ENCODE measurements at places on chromosomes 7 and 10.

- H3K4me1 ChIP-seq: no peaks in the 10 kb centered on the region
- no peak for DNase-seq
- no peaks in the 10 kb centered on the region for H3K36me3 ChIP-seq
- H3K27ac ChIP-seq: no peak overlapping the region
- no peaks in the 10 kb centered on the region for H3K27me3 ChIP-seq
Observed at GRCh38 chr7:66047426-66047825, 28.2 kb upstream of the ASL start.

DNA sequence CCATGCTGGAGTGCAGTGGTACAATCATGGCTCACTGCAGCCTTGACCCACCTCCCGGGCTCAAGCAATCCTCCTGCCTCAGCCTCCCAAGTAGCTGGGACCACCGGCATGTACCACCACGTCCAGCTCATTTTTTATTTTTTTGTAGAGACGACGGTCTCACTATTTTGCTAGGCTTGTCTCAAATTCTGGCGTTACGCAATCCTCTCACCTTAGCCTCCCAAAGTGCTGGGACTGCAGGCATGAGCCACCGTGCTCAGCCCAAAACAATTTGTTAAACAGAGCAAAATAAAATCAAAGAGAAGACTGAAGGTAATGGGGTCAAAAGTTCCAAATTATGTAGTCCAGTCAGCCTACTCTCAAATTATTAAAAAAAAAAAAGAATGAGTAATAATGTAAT lies 8.7 kb upstream of the JMJD1C start:
- H3K27ac ChIP-seq: no peak overlapping the region
- no peaks in the 10 kb centered on the region for H3K36me3 ChIP-seq
- no peaks in the 10 kb centered on the region for H3K4me1 ChIP-seq
- no peak for DNase-seq
- H3K4me3 ChIP-seq: no peak overlapping the region

- no peak for DNase-seq
- H3K27me3 ChIP-seq: no peaks in the 10 kb centered on the region
- no peak overlapping the region for H3K27ac ChIP-seq
- H3K4me1 ChIP-seq: no peaks in the 10 kb centered on the region
- H3K36me3 ChIP-seq: no peaks in the 10 kb centered on the region
Observed at GRCh38 chr7:33500703-33501701, 371.6 kb downstream of the BBS9 start.

GRCh38 chr10:101354328-101355071 lies 535 bp downstream of the BTRC start:
- H3K27me3 ChIP-seq: no peaks in the 10 kb centered on the region
- no peak for DNase-seq
- H3K4me1 ChIP-seq: no peaks in the 10 kb centered on the region
- peak overlapping the region; percentile 87 for H3K27ac ChIP-seq

GRCh38 chr10:5999440-6000165 lies 22.3 kb upstream of the IL15RA start:
- DNase-seq: no peak
- no peaks in the 10 kb centered on the region for H3K36me3 ChIP-seq
- no peaks in the 10 kb centered on the region for H3K27me3 ChIP-seq
- H3K4me1 ChIP-seq: no peaks in the 10 kb centered on the region
- no peak overlapping the region for H3K4me3 ChIP-seq

Measured in pancreas (tissue), 10 donors.